Activated CD8-positive, alpha-beta memory T cell treated with anti-CD3 and anti-CD28 coated beads for 1 hour (primary cell): ENCODE measurements at places on chromosomes 3 and 15.

GRCh38 chr15:44102675-44103254 lies 92.3 kb downstream of the FRMD5 start:
- no peak for DNase-seq

DNA sequence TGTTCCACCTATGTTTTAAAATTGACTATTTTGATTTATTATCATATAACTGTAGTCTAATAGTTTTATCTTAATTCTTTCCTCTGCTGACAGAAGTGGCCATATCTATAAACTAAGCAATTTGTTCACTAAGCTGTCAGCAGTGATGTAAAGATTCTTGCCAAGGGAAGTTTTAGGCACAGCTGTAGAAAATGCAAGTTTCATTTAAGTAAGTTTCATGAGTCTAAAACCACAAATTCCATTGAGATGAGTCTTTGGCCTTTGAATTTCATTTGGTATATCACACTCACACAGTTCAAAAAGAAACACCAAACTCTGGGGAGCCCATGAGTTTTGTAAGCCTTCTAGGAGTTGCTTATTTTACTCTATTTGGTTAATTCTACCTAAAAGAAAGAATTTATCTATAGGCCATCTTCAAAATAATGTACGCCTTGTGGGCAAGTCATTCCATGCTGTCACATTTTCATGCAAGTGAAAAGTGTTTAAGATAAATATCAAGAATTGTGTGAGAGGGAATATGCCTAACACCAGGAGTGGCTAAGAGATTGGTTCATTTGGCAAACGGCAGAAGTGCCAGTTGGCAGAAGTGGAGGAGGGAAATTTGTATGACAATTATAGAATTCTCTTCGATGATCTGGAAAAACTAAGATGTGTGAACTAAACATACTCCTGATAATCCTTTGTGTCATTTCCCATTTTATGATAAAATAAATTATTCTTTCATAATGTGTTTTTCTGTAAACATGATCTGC lies 292.9 kb downstream of the ZIC4 start:
- no peak for DNase-seq

DNA sequence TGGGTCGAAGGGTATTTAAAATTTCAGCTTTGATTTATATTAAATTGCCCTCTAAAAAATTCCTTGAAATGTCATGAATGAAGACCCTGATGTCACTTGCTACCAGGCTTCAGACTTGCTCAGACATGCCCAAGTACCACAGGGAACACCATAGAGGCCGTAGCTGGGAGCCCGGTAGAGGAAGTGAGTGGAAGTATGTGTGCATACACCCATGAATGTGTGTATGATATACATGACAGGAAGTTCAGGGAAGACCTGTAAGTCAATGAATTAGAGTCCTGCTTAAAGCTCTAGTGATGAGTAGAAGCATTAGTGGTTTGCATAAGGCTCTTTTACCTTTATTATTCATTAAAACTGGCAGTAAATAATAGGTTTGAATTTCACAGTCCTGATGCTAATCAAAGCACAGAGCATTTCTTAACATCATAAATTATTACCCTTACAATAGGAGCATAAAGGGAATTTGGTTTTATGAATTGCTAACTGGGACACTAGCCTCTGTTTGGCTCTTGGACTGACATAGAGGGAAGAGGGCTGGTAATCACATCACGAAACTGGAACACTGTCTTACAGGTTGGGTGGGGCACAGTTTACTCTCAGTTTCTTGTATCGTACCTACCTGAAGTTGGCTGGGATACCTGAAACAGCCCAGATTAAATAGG lies 144.4 kb downstream of the CHST2 start:
- no peak for DNase-seq

GRCh38 chr3:144859161-144859560 lies 887.5 kb downstream of the DIPK2A start:
- no peak for DNase-seq

GRCh38 chr3:151925419-151925818 lies 52.0 kb downstream of the SUCNR1 start:
- no peak for DNase-seq

- no peak for DNase-seq
Measured at GRCh38 chr15:96049766-96050165, 280.7 kb upstream of the NR2F2 start.

GRCh38 chr15:56128081-56128480 lies 115.6 kb downstream of the RFX7 start:
- no peak for DNase-seq

GRCh38 chr3:112860898-112861297 lies 14.2 kb upstream of the CD200R1L start:
- DNase-seq, result no peak

- DNase-seq, result no peak
Measured at GRCh38 chr3:19573644-19574043, 360.4 kb downstream of the EFHB start.
